ENCODE measurements at places on chromosomes 2 and 18. TPM values are rescaled to one million over a fixed set of nuclear protein-coding genes. Genes with fewer than 3 reads are reported as not detected.

The LTBP1 gene
- 19.2 TPM for total RNA-seq

DNA sequence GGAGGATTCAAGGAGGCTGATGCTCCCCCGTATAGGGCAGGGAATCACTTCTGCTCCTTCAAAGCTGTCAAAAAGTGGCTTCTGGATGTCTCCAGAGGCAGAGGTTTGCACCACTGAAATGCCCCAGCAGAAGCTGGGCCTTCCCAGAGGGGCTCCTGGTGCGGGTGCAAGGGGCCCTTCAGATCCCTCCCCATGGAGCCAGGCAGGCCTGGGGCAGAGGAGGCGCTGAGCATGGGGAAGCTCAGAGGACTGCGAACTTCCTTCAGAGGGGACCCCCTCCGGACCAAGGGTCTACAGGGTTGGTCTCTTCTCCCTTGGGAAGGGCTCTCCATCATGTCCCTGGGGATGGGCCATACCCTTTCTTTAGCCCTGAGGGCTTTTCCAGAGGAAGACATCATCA lies 341.2 kb downstream of the DYSF start:
- no peak for DNase-seq

- no peak for DNase-seq
These were observed 60.2 kb downstream of the RND3 start for GRCh38 chr2:150427298-150427697.

DNA sequence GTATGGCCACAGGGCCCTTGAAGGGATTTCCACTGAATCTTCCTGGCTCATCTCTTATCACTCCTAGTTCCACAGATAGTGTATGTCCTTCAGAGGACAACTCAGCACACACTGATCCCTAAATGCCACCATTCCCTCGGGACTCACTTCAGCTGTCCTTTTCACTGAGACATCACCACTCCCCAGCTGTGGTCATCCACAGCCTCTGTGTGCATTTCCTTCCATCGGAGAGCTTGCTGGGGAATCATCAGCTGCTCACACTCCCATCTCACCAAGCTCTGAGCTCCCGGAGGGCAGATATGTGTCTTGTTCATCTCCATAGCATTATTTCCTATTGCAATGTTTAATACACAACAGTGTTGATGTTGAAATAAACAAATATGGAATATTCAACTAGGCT lies 759.5 kb downstream of the RNF144A start:
- no peak for DNase-seq

DNA sequence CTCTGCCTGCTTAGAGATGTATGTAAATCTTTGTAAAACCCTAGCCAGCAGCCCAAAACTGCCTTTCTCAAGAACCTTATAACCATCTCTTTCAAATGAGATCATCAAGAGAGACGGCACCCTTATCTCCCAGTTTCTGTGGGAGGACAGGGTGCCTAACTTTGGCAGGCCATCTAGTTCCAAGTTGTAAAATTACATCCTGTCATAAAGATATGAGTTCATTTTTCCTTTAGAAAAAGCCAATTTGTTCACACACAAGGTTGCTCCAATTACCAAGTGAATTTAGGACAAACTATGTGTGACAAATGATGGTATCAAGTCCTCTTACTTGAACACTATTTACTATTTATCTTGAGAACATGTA lies 65.3 kb downstream of the MEMO1 start:
- no peak for DNase-seq

The CFAP221 gene
- 0.38 TPM for total RNA-seq

- no peak for DNase-seq
These were observed 683.0 kb upstream of the PKDCC start for GRCh38 chr2:41364842-41365241.

The BCL11A gene
- 38.4 TPM for total RNA-seq

DNA sequence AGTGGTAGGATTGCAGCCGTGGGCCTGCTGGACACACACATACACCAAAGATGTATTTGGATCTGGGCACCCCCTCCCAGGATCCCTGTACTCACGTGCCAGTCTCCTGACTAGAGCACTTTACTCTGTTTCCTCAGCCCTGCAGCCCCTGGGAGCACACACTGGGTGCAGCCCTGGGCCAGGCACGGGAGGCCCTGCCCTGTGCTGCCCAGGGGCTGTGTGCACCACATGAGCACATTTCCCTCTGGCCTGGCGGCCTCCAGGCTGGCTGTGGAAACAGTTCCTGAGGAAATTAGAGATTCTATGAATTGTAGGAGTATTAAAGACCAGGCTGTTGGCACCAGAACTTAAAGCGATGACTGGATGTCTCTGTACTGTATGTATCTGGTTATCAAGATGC lies 45.4 kb downstream of the BCL2L11 start:
- no peak for DNase-seq

GRCh38 chr2:181121996-181122395 lies 141.6 kb downstream of the UBE2E3 start:
- DNase-seq, result no peak

- DNase-seq, result no peak
These were observed 181.6 kb downstream of the PARD3B start for GRCh38 chr2:204726831-204727230.

DNA sequence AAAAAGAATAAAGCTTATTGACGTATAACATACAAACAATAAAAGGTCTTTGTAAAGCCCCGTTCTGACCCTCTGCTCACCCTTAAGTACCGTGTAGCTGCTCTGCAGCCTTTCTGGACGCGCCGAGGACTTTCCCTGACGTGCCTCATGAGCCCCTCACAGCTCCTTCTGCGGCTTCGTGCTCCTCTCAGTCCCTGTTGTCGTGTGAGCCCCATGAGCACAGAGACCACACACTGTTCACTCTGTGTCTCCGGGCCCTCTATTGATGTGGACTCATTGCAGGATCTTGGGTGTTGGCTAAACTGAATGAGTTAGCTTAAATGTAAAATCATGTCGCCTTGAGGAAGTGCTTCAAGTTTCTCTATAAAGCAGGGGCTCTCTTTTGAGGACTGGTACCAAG lies 43.6 kb upstream of the INHBB start:
- DNase-seq, result no peak

DNA sequence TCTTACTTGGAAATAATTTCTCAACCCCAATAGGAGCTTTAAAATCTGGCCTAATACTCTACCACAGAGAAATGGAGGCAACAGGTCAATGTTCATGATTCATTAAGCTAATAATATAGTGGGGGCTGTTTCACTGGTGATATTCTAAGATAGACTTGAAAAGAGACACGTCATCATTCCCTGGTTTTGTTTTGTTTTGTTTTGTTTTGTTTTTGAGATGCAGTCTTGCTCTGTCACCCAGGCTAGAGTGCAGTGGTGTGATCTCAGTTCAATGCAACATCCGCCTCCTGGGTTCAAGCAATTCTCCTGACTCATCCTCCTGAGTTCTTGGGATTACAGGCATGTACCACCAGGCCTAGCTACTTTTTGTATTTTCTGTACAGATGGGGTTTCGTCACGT lies 37.5 kb upstream of the SOS1 start:
- no peak for DNase-seq

The CREG2 gene
- 2.5 TPM for total RNA-seq

The SPATA3 gene
- total RNA-seq, result not detected

The UPP2 gene
- total RNA-seq, result not detected

DNA sequence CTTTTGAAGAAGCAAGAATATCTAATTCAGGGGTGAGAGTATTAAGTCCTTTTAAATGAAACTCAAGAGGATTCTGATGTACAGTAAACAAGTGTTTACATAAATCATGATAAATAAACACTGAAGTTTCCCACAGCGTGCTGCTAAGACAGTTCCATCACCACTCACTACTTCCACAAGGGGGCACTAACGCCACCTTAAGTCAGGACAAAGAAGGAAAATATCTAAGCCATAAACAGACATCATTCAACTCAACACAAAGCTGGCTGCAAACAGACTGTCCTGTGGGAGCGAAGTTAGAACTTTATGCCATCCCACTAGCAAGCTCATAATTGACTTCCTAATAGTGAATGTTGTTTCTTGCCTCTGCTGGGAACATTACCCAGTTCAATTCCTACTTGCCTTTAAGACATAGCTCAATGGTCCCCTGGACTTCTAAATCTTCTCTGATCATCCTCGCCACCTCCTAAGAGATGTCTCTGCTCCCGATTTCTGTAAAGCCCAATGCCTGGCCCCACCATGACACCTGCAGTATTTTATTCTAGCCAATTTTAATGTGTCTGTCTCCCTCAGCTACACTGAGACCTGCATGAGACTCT lies 36.5 kb downstream of the MRPL44 start:
- no peak for DNase-seq

The FOSL2 gene
- 234 TPM for total RNA-seq

GRCh38 chr18:35172451-35173035 lies 68.3 kb upstream of the ZNF397 start:
- DNase-seq, result no peak

GRCh38 chr2:85613717-85614515 lies 2.0 kb upstream of the C2orf68 start:
- DNase-seq, result no peak
